ENCODE measurements at places on chromosomes 12 and 14. TPM values are rescaled to one million over a fixed set of nuclear protein-coding genes. Genes with fewer than 3 reads are reported as not detected.

Gene KERA
- not detected for total RNA-seq

Gene HOXC11
- not detected for total RNA-seq

Gene DLGAP5
- total RNA-seq = 7.8 TPM

Gene DNAJC22
- 1.5 TPM for total RNA-seq

Gene PPM1H
- 1.1 TPM for total RNA-seq

Gene LRP1-AS
- not detected for total RNA-seq

Gene SYCP3
- total RNA-seq = not detected

Gene SLC25A47
- not detected for total RNA-seq

Gene PTGDR
- total RNA-seq = not detected

Gene SLC6A15
- 1.6 TPM for total RNA-seq

Gene MYL2
- total RNA-seq = not detected

Gene TRPV4
- total RNA-seq = 1.1 TPM

Gene IAPP
- not detected for total RNA-seq

Gene P2RX7
- total RNA-seq = not detected

Gene LRRIQ1
- total RNA-seq = not detected

Gene CAPZA3
- total RNA-seq = not detected

Gene FOXN4
- total RNA-seq = not detected

Gene PYM1
- total RNA-seq = 36.8 TPM

Gene GRIN2B
- total RNA-seq = not detected

Gene REM2
- not detected for total RNA-seq

Gene NGB
- not detected for total RNA-seq

Gene ERBB3
- total RNA-seq = not detected

Gene GPR65
- 0.32 TPM for total RNA-seq

Gene SETD1B
- 3.1 TPM for total RNA-seq

Gene KLRC4
- total RNA-seq = not detected

Gene GALNT16
- 1.4 TPM for total RNA-seq

Gene SERPINA3
- total RNA-seq = 530 TPM

Gene ADCY4
- 1.8 TPM for total RNA-seq

Gene FAM186B
- total RNA-seq = 0.54 TPM

Gene KRT77
- total RNA-seq = not detected

Gene C12orf56
- not detected for total RNA-seq

Data from cardiac atrium fibroblast (primary cell).